ENCODE measurements at places on chromosomes 1 and 21. TPM values are rescaled to one million over a fixed set of nuclear protein-coding genes. Genes with fewer than 3 reads are reported as not detected.

Gene CA6
- total RNA-seq, result 0.18 TPM

Gene CAPN8
- total RNA-seq, result 0.13 TPM

DNA sequence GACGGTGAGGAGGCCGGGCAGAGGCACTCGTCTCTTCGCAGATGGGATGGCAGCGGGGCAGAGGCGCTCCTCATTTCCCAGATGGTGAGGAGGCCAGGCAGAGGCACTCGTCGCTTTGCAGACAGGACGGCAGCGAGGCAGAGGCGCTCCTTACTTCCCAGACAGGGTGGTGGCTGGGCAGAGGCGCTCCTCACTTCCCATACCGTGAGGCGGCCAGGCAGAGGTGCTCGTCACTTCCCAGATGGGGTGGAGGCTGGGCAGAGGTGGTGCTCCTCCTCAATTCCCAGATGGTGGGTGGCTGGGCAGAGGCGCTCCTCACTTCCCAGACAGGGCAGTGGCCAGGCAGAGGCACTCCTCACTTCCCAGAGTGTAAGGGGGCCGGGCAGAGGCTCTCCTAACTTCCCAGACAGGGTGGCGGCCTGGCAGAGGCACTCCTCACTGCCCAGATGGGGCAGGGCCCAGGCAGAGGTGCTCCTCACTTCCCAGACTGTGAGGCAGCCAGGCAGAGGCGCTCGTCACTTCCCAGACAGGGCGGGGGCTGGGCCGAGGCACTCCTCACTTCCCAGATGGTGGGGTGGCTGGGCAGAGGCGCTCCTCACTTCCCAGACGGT lies 9.9 kb downstream of the TCHHL1 start:
- DNase-seq, result no peak

- DNase-seq, result no peak
Measured at GRCh38 chr1:117359561-117360289, 7.5 kb upstream of the MAN1A2 start.

DNA sequence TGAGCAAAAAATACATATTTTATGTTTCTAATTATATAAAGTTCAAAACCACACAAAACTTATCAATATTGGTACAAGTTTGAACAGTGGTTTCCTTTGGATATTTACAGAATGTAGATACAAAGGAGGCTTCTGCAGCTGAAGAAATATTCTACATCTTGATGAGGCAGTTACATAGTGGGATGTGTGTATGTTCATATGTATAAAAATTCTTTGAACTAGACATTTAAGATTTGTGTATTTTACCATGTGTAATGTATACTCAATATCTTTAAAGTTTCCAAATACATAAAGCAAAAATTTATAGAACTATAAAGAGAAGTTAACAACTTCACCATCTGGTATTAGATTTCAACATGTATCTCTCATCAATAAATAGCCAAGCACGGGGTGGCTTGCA lies 80.7 kb upstream of the TNFSF4 start:
- no peak for DNase-seq

DNA sequence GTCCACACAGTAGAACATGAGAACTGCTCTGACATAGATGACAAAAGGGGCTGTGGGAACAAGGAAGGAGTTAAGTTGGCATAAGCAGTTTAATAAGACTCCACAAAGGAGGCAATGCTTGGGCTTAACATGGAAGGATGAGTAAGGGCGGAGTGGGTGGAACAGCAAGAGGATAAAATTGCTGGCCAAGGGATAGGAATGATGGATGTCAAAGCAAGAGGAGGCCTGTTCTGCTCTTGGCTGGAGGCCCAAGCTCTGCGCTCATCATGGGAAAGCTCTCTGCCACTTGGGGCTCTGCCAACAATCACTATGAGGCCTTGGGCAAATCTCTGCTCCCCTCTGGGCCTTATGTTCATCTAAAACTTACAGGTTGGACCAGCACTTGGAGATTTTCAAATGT lies 98.3 kb upstream of the CAMK1G start:
- no peak for DNase-seq

GRCh38 chr1:19405761-19406487 lies 79.4 kb downstream of the CAPZB start:
- no peak for DNase-seq

- DNase-seq, result peak; percentile 71
Measured at GRCh38 chr1:110412576-110412975, 5.1 kb upstream of the LAMTOR5 start.

DNA sequence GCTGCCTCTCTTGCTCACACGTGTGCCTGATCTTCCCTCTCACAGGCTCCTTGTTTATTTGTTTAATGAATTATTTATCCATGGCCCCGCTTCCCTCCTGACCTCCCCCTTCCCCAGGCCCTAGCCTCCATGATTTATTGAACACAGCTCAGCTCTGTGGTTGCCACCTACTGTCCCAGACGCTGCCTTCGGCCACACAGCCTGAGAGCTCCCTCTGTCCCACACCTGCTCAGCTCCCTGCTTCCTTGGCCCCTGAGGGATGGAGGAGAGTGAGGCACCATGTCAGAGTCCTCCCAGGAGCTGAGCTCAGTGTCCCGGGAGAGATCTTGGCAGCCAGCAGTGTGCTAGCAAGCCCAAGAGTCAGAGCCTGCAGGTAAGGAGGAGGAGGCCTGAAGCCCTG lies 3.1 kb upstream of the EFNA3 start:
- no peak for DNase-seq

DNA sequence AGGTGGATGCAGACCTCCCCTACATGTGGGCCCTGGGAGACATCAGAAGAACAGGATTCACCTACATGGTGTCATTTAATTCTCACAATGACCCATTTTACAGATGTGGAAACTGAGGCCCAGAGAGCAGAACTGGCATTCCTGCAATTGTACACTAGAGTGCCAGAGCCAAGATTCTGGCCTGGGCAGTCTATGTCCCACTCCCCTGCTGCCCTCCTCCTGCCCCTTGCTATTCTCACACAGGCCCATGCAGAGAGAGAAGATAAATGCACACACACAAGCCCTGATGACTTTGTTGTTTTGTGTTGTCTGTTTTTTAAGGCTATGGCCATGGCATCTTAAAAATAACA lies 64.2 kb downstream of the EPHB2 start:
- DNase-seq, result no peak

DNA sequence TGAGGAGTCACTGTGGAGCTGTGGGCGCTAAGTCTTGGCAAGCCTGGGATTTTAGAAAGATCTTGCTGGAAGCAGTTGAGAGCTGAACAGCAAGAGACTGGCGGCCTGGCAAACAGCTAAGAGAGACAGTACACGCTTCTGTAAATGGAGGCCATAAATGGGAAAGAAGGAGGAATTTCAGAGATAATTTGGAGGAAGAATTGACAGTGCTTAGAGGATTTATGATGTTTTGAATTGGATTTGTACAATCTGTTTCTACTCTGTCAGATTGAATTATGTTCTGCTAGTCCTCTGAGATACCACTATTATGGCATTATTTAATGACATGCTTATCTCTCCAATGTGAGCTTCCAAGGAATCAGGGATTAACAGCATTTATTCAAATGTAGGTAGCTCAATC lies 50.1 kb downstream of the ABCA4 start:
- no peak for DNase-seq

- no peak for DNase-seq
Measured at GRCh38 chr1:247338723-247339275, 7.1 kb upstream of the ZNF496 start.

GRCh38 chr1:206662396-206663092 lies 22.2 kb upstream of the MAPKAPK2 start:
- DNase-seq, result no peak

GRCh38 chr1:46501528-46501927 lies 11.9 kb downstream of the DMBX1 start:
- no peak for DNase-seq

All from activated CD4-positive, alpha-beta memory T cell treated with anti-CD3 and anti-CD28 coated beads, Interleukin-2, amount 10 ng/mL, durations not matched to agents 7 days and 5 days (primary cell).